A549 treated with CORT108297 at 1 μM for 4 hours (cell line): ENCODE measurements at places on chromosomes 7 and 10. TPM values are rescaled to one million over a fixed set of nuclear protein-coding genes. Genes with fewer than 3 reads are reported as not detected.

The SCART1 gene
- total RNA-seq = 0.09 to 0.47 TPM (median 0.27 TPM) in 5 replicates

The TAF5 gene
- total RNA-seq = 3.2 to 4.0 TPM (median 3.6 TPM) in 5 replicates

The CHRM2 gene
- total RNA-seq = not detected in 5 replicates

The CUBN gene
- total RNA-seq = 0.01 to 0.10 TPM (median 0.03 TPM) in 5 replicates

The LRRN3 gene
- 0.03 to 0.09 TPM (median 0.05 TPM) in 4 of 5 replicates, not detected in the other for total RNA-seq

The C10orf95 gene
- total RNA-seq = 0.08 to 0.19 TPM (median 0.17 TPM) in 5 replicates

The ACTL6B gene
- not detected in 5 replicates for total RNA-seq

The SLC12A9 gene
- total RNA-seq = 11.7 to 18.4 TPM (median 16.6 TPM) in 5 replicates

The MMP21 gene
- total RNA-seq = 0.04 to 0.06 TPM in 2 of 5 replicates, not detected in the others
